ENCODE measurements at places on chromosomes 7 and 10. TPM values are rescaled to one million over a fixed set of nuclear protein-coding genes. Genes with fewer than 3 reads are reported as not detected.

Gene ITGB1
- total RNA-seq = 1,738 TPM

Gene UPK3B
- not detected for total RNA-seq

Gene PRR15
- total RNA-seq = 11.0 TPM

Gene PRKCQ
- total RNA-seq = not detected

Gene CRTAC1
- not detected for total RNA-seq

Gene FLNC
- 274 TPM for total RNA-seq

Gene RHOBTB1
- total RNA-seq = 10.3 TPM

Gene ATP6V0A4
- total RNA-seq = not detected

Gene ANKRD30A
- total RNA-seq = not detected

Gene RASA4B
- total RNA-seq = 3.2 TPM

Gene CYCS
- total RNA-seq = 77.3 TPM

Gene SPACDR
- total RNA-seq = 0.86 TPM

Gene NODAL
- not detected for total RNA-seq

Gene TRPV6
- total RNA-seq = not detected

Gene MYH16
- not detected for total RNA-seq

Measured in myometrial cell (primary cell).